CD14-positive monocyte (primary cell): ENCODE measurements at places on chromosomes 7 and 10.

- DNase-seq, result no peak
Observed at GRCh38 chr10:115945701-115946445, 327.1 kb downstream of the GFRA1 start.

DNA sequence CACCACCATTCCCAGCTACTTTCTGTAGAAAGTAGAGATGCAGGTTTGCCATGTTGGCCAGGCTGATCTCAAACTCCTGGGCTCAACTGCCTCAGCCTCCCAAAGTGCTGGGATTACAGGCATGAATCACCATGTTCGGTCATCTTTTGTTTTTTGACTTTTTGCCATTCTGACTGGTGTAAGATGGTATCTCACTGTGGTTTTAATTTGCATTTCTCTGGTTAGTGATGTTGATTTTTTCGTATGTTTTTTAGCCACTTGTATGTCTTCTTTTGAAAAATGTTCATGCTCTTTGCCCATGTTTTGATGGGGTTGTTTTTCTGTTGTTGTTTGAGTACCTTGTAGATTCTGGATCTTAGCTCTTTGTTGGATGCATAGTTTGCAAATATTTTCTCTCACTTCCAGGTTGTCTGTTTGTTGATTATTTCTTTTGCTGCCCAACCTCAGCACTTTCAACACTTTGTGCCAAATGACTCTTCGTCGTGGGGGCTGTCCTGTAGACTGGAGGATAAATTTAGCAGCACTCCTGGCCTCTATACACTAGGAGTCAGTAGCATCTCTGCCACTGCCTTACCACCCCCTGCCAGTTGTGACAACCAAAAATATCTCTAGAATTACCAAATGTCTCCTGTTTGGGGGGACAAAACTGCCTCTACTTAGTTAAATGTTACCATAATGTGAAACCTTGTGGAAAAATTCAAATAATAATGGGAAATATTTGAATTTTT, 6.5 kb upstream of the CPED1 start:
- DNase-seq, result no peak

GRCh38 chr7:47720141-47720906, 138.4 kb upstream of the TNS3 start:
- DNase-seq, result no peak

DNA sequence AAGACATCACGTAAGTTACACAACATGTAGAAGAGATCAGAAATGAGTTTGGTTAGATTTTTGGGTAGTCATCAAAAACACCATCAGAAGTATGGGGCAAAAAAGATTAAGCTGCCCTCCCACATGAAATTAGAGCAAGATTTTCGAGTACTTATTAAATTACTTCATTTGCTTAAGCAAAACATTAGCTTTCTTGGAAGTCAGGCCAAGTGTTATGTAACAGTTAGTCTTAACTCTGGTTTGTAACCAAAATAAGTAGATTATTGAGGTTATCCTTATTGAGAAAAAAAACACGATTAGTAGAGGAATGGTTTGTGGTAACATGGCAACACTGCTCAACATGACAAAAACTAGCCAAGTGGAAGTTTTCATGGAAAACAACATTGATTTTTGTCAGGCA, 37.9 kb downstream of the HBP1 start:
- no peak for DNase-seq

- DNase-seq, result no peak
Observed at GRCh38 chr10:101237081-101237981, 8.1 kb upstream of the LBX1 start.

GRCh38 chr10:78258323-78259030, 224.8 kb downstream of the RPS24 start:
- no peak for DNase-seq

GRCh38 chr10:87867453-87867852, 4.0 kb downstream of the PTEN start:
- DNase-seq, result no peak

DNA sequence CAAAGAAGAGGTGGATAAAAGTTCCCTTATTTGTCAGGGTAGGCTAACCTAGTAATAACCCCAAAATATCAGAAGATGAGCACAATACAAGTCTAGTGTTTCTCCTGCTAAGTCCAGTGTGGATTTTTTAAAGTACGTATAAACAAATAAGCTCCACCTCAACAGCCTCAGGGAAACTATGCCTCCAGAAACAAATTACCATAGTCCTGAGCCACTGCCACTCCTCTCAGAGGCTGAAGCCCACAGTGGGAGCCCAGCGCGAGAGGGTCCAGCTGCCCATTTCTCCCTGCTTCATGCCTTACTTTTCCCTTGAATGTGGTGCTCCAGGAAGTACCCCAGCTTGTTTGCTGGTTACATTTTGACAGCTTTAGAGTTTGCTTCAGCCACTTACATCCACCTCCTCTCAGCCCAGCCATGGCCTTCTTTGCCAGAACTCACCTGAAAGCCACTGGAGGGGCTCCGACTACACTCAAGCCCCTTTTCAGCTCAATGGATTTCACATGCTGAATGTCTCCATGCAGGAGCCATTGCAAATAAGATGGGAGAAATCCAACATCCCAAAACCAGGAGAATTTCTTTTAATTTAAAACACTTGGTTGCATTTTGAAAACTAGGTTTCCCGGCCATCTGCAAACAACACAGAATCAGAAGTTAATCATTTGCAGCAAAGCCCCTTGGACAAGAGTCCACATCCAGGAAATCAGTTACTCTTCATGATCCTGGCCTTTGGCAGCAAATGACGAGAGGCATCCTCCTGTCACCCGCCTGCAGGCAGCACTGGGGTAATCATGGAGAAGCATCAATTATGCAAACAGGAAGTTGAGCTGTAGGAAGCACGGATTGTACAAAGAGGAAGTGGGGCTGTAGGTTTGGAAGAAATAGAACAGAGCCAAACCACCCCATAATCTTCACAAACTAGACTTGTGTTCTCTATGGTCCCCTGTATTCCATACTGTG, 138.1 kb downstream of the HERPUD2 start:
- peak; percentile 56 for DNase-seq

GRCh38 chr10:27464993-27465392, 39.1 kb upstream of the RAB18 start:
- peak; percentile 37 for DNase-seq

DNA sequence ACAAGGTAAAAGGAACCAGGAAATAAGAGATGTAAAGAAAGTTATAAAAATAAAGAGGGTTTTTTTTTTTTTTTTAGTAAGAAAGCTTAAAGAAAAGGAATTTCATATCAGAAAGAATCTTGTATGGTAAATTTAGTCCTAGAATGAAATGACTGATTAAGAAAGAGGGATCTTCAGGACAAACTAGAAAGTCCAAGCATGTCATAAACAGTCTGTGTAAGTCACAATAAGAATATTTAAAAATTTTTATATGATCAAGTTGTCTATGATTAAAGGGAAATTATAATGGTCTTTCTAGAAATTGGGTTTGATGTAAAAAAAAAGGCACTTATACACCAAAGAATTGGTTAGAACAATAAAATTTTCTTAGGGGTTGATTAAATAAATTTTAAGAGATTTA, 289.5 kb downstream of the XPNPEP1 start:
- no peak for DNase-seq

GRCh38 chr10:112202561-112203241, 19.1 kb upstream of the GPAM start:
- no peak for DNase-seq

GRCh38 chr7:143237366-143237765, 15.5 kb downstream of the TAS2R40 start:
- peak; percentile 47 for DNase-seq

DNA sequence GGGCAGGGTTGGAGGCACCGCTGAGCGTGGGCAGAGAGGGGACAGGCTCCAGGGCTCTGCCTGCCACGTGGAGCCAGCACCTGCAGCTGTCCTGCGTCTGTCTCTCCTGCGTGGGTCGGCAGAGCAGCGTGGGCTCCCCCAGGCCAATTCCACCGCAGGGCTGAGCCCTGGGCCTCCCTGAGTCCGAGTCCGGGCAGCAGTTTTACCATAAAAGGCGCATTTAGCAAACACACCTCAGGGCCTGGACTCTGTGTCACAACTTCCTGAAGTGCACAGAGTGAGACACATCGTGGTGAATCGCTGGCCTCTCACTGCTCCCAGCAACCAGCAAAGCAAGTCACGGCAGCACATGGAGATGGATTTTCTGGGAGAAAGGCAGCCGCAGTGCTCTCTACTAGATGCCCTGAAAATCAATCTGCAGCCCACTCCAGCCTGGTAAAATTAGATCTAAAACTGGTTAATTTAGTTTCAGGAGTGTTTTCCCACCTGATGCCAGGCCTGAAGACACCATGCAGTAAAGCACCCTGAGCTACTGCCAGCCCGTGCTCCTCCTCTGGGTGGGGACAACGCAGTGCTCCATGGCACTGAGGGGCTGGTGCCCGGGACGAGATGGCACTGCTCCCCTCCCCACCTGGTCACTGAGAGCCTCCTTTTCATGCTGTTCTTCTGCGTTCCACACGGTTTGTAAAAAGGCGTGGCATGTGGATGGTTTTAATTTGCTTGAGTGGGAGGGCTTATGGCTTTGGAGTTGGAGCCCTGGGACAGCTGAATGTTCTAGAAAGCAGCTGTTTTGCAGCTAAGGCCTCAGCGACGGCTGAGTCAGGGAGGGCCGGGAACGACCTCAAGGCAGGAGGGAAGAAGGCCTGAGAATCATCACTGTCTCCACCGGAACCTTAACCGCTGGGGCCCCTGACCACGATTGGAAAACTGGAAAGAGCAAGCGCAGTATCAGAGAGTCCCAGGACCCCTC, 336.9 kb downstream of the ADARB2 start:
- no peak for DNase-seq

DNA sequence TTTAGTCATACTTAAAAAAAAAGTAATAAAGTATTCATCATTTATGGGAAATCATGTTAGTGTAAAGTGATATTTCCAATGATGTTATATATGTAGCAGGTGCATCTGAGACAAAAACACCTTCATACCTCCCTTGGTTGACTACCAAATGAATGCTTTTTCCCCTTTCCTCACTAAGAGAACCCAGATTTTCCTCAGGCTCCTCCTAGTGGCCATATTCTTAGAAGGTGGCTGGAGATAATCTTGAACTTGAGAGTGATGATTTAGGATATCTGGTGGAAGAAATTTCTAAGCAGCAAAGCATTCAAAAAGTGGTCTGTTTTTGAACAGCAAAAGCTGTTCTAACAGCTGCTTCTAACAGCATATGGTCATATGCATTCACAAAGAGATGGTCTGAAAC, 16.8 kb upstream of the DNAH11 start:
- no peak for DNase-seq

DNA sequence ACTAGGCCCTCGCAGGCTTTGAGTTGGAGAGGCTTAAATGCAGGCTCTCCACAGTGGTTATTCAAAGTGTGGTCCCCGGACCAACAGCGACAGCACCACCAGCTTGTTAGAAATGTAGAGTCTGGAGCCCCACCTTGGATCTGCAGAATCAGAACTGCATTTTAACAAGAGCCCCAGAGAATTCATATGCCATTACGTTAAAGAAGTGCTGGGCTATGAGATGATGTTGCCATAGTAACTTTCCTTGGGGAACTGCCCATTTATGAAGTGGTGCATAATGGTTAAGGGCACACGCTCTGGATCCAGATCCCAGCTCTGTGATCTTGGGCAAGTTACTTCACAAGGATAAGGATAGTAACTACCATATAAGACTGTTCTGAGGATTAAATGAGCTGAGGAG, 48.9 kb downstream of the ZCCHC24 start:
- DNase-seq, result no peak

- DNase-seq, result no peak
Observed at GRCh38 chr10:61784354-61785133, 117.0 kb upstream of the ARID5B start.

DNA sequence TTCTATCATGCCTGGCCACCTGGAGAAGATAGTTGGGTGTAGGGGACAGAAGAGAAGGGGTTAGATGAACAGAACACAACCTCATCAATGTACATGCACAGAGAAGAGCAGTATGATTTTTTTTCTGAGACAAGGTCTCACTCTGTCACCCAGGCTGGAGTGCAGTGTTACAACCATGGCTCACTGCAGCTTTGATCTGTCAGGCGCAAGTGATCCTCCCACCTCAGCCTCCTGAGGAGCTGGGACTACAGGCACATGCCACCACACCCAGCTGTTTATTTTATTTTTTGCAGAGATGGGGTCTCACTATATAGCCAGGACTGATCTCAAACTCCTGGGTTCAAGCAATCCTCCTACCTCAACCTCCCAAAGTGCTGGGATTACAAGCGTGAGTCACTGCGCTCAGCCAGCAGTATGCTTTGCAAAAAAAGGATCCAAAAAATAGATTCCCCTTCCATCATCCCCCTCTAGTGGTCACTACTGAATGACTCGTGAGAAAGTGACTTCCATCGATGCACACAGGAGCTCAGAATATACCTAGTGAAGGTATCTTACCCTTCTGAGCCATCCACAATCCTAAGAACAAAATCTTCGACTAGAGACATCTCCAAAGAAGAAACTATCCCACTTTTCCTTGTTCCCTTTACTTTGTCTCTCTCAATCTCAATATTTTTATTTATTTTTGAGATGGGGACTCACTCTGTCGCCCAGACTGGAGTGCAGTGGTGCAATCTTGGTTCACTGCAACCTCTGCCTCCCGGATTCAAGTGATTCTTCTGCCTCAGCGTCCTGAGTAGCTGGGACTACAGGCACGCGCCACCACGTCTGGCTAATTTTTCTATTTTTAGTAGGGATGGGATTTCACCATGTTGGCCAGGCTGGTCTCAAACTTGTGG, 21.0 kb downstream of the ZCWPW1 start:
- peak; percentile 80 for DNase-seq

GRCh38 chr10:20128811-20129210, 312.6 kb downstream of the PLXDC2 start:
- DNase-seq, result peak; percentile 79

DNA sequence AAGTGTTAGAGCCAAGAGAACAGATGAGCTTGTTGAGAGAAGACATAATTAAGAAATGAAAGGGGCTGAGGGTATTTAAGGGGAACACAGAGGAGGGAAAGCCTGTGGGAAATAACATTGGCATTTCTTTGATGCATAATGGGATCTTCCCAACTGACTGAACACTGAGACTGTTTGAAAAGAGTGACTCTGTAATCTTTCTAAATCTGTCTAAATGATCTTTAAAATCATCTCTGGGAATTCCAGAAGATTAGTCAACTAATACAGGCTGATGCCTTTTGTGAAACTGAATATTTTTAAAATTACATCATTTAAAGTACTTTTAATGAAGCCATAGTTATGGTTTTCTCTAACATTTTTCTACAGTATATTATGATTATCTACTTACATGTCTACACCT, 17.4 kb upstream of the SLC35G1 start:
- no peak for DNase-seq
